ENCODE measurements at places on chromosomes 13 and 19.

DNA sequence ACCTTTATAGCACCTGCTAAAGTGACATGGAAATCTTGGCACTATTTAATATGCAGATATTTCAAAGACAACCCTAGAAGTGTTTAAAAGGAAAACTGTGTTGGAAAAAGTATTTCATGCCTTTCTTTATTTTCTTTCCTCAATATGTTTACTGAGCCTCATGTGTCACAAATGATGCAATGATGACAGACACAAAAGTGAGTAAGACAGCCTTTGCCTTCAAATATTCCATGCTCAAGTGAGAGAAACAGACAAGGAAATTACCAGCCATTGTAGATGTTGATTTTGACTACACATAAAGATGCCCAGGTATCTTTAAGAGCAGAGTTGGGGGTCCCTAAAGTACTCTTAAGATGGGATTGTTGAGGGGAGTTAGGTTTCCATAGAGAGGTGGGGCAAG is 48.0 kb upstream of the TPP2 start:
- DNase-seq, result no peak

DNA sequence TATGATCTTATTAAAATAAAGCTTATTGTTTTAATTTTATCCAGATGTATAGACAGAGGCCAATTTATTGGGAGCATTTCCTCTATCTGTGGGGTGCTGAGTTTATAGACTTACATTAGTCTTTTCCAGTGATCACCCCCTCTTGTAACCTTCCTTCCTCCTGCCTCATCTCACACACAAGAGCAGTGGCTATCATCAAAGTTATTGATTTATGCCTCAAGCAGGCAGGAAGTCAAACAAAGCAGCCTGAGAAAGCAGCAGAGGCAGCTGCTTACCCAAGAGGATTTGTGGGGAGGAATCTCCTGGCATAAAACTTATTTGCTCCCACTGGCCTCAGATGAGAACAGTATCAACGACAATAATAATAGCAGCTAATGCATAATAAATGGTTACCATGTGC is 26.3 kb upstream of the DCLK1 start:
- DNase-seq, result no peak

GRCh38 chr13:41614671-41615527 is 157.5 kb downstream of the RGCC start:
- DNase-seq, result no peak

- DNase-seq, result no peak
These were observed 357.2 kb downstream of the DLEU7 start for GRCh38 chr13:50485979-50486935.

GRCh38 chr13:94119360-94119936 is 360.0 kb downstream of the DCT start:
- no peak for DNase-seq

DNA sequence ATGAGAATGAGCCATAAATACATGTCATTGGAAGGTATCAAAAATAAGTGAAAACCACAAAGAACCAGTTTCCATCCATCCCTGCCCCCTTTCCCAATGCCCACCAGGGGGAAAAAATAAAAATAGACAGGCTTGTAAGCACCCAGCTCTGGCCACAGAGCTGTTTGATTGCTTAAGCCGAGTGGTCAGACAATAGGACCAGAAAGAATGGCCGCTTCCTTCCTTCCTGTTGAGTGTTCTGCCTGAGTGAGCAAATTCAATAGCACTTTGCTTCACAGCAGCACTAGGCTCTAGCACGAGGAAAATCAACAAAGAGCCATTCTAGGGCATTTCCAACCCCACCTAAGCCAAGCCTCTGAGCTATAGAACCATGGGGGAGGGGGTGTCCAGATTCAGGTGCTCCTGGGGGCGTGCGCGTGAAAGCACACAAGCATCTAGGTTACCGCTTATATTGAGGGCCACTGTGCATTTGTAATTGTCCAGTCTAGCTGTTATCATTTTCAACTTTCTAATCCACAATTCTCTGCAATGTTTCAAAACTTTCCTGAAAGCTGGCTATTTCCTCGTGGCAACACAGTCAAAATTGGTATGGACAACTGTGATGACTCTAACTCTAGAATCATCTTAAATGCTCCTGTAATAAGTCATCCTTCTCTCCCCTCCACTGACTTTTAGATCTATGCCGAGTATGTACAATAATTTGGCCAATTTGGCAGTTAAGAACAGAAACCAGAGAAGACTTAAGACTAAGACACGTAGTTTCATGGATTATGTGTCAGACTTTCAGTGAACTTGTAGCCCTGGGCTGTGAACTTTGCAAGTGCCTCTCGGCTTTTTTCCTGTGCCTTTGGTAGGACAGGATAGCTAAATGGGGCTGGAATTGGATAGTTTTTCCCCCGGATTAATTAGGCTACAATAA is 64.3 kb downstream of the SPRY2 start:
- DNase-seq, result no peak

DNA sequence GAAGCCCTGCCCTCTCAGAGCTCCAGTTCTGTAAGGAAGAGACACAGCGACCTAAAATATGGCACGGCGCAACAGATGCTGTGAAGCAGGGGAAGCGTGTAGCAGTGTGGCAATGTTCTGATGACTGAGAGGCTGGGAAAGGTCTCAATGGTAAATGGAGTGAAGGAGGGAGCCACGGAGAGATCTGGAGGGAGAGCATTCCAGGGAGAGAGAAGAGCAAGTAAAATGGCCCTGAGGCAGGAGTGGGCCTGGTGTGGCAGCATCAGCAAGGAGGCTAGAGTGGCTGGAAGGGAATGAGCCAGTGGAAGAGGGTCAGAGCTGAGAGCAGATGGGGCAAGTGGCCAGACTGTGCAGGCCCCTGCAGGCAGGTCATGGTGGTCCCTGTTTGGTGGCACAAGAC is 16.4 kb downstream of the RCN3 start:
- no peak for DNase-seq

DNA sequence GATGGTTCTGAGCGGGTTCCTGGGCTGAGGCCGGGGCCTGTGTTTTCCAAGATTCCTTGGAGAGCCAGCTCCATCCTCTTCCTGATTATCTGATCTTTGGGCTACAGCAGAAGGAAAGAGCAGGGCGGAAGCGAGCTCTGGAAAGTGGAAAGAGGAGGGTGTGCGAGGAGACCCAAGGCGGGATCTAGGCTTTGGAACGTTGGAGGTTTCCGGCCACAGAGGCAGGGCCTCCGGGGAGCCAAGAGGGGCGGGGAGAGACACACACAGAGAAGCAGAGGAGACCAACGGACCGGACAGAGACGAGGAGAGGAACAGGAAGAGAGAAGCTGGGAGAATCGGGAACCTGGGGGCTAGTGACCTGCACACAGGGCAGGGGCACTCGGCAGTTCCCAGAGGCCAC is at the start of gene CLEC11A:
Gene CLEC11A (plus strand): TSS at position 296 of the 400 bp plus-strand sequence. CDS start 162 bp downstream, outside the sequence.
- DNase-seq, result no peak

- peak; percentile 62 for DNase-seq
These were observed 7.9 kb downstream of the PIP5K1C start for GRCh38 chr19:3692141-3693024.

Measured in memory B cell (primary cell).